Psoas muscle (tissue), 8 donors: ENCODE measurements at places on chromosomes 6 and 20.

DNA sequence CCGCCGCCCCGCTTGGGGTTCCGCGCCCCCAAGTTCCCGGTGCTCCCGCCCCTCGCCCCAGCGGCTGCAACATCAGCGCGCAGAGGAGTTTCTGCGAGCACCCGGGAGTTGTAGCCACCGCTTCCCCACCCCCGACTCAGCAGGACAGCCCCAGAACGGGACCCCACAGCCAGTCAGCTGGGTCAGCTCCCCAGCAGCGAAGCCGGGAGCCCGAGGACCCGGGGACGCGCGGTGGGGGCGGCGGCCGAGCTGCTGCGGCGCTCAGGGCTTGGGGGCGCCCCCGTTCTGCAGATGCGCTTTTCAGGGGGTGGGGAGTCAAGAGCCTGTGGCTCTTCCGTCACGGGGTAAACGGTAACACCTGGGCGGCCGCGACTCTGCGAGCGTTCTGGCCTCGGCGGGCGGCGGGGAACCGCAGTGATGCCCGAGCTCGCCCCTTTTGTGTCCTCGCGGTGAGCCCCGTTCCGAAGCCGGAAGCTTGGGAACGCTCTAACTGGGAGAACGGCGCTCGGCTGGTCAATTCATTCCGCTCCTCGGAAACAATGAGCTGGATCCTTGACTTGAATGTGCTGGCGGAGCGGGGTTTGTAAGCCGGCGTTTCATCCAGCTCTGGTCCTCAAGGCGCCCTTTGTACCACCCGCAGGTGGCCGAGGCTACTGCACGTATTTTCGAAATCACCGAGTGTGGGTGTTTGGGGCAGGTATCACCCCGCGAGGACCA, 774 bp downstream of the PLEKHG1 start:
- peak; percentile 66 for DNase-seq

- no peak for DNase-seq
These were observed 42.3 kb upstream of the RALGAPA2 start for GRCh38 chr20:20754714-20755113.

- DNase-seq, result no peak
These were observed 137.2 kb downstream of the EDN3 start for GRCh38 chr20:59437601-59438031.

- no peak for DNase-seq
These were observed 19.6 kb upstream of the MAS1L start for GRCh38 chr6:29507319-29507718.

DNA sequence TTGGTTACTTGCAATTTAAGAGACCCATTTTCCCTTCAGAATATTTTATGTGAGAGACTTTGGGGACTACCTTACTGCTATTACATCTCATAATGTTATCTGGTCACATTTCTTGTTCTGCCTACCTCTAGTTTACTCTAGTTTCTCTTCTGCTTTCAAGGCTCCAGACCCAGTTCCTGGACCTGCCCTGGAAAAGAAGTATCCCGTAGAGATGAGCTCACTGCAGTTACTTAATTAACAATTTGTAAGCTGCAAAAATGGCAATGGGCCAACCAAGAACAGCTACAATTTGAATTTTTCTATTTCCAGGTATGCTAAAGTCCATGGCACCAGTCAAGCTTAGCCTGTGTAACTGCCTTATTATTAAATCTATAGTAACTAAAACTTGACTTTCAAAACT, 25.0 kb downstream of the TAB2 start:
- no peak for DNase-seq

DNA sequence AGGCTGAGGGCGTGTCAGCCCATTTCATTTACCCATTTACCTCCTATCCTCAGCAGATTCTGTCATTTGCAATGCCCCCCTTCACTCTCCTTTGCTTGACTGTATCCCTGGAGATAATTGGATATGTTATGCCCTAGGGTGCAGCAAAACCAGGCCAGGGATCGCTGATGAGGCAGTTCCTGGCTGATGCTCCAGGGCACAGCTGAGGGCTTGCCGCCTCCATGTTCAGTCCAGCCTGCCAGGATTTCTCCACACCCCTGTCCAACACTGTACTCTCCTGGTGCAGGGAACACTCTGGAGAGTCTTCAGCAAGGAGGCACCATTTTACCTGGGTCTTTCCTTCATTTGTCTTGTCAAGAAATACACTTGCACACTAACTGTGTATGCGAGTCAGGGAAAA, 532.1 kb upstream of the CHD6 start:
- DNase-seq, result no peak

- DNase-seq, result no peak
These were observed 48.4 kb upstream of the DSN1 start for GRCh38 chr20:36821964-36822437.

DNA sequence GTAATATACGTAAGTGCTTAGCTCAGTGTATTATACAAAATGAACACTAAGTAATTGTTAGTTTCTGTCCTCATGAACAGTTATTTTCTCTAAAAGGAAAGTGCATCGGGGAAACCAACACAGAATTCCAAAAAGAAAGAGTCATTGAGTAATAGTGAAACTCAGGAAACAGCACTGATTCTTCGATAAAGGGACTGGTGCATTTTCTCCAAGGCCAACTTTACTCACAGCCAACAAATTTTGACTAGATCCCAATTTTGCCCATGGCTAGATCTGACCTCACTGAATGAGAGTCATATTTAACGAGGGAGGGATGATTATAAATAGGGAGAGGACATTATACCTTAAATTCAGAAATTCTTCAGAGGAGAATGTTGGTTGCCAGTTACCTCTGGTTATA, 390.9 kb upstream of the NRSN1 start:
- no peak for DNase-seq

GRCh38 chr20:5887386-5887785, 62.9 kb downstream of the TRMT6 start:
- DNase-seq, result peak; percentile 57

GRCh38 chr6:161917645-161918044, 643.8 kb upstream of the AGPAT4 start:
- DNase-seq, result no peak

- no peak for DNase-seq
These were observed 201.2 kb upstream of the MYLIP start for GRCh38 chr6:15927531-15928225.

DNA sequence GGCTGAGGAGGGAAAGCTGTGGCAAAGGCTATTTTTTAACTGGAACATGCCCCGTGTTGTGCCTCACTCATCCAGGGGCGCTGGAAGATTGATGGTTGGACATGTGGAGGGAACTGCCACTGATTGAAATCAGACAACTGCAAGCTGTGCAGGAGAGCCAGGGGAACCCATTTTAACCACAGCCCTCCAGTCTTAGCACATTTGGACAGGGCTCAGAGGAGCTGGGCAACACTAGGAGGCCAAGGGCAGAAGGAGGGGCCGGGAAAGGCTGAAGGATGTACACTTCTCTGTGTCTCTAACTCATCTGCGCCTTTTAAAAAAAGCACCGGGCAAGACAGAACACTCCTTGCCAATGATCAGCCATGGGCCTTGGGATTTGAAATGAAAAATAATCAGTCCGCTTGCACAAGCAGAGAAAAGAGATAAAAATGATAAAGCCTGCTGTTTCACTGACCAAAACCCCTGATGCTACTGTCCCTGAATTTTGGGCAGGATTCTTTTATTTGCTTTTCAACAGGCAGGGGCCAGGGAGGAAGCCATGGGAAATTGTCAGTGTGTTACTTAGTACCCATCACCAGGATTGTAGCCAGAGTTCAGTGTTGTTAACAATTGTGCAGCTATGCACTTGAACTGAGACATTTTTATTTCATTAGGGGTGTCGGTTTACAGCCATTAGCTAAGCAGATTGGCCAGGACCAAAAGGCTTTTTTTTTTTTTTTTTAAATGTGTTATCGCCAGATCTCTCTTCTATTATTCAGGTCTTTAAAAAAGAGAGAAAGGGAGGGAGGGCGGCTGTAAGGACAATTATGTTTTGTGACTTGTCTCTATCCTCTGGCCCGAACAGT, 109.3 kb upstream of the EYA4 start:
- peak; percentile 38 for DNase-seq

DNA sequence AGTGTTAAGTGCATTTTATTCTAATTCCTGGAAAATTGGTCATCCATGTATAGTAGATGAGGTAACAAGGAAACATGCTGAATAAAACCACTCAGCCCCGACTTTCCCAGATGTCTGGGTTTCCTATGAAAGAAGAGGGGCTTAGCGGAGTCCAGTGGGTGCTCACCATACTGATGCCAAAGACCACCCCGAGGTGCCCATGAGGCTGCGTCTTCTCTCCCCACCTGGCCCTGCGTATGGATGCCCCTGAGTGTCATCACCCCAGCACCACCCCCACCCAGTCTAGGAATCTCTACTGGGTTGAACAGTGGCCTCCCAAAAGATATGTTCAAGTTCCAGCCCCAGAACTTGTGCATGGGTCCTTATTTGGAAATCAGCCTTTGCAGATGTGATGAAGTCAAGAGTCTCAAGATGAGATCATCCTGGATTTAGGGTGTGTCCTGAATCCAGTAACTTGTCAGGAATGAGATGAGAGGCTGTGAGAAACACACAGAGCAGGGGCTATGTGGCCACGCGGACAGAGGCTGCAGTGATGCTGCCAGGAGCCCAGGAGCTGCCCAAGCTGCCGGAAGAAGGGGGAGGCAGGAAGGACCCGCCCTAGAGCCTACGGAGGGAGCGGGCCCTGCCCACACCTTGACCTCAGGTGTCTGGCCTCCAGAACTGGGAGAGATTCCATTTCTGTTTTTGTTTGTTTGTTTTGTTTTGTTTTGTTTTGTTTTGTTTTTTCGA, 124.6 kb upstream of the CDH4 start:
- no peak for DNase-seq

GRCh38 chr6:33391922-33392594, 435 bp downstream of the KIFC1 start:
- DNase-seq, result no peak

DNA sequence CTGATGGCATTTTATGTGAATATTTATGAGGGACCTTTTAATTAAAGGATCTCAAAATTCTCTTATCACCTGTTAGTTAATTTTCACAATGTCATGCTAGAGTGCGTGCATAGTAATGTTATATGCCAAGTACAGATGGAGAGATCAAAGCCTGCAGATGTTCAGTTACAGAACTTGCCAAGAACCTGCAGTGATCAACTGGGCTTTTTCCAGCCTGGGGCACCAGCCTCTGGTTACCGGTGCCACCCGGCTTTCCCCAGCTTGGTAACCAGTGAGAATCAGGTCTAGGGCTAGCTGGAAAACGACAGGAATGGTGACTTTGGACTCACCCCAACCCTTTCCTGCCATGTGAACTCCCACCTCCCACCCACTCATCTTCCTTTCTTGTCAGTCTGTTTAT, 91.8 kb downstream of the CAP2 start:
- no peak for DNase-seq

- DNase-seq, result peak; percentile 68
These were observed 61.5 kb downstream of the TBXT start for GRCh38 chr6:166106076-166106686.

- no peak for DNase-seq
These were observed 102.1 kb upstream of the NXT1 start for GRCh38 chr20:23248461-23248882.

- no peak for DNase-seq
These were observed 38.7 kb upstream of the B4GALT5 start for GRCh38 chr20:49752201-49752903.
